ENCODE measurements at places on chromosomes 5 and 9.

GRCh38 chr5:37685816-37686215, 154.0 kb downstream of the GDNF start:
- DNase-seq, result no peak

- DNase-seq, result no peak
Measured at GRCh38 chr9:78893774-78894401, 597.0 kb downstream of the PSAT1 start.

- peak; percentile 71 for DNase-seq
Measured at GRCh38 chr5:80860924-80861613, 99.1 kb upstream of the RASGRF2 start.

DNA sequence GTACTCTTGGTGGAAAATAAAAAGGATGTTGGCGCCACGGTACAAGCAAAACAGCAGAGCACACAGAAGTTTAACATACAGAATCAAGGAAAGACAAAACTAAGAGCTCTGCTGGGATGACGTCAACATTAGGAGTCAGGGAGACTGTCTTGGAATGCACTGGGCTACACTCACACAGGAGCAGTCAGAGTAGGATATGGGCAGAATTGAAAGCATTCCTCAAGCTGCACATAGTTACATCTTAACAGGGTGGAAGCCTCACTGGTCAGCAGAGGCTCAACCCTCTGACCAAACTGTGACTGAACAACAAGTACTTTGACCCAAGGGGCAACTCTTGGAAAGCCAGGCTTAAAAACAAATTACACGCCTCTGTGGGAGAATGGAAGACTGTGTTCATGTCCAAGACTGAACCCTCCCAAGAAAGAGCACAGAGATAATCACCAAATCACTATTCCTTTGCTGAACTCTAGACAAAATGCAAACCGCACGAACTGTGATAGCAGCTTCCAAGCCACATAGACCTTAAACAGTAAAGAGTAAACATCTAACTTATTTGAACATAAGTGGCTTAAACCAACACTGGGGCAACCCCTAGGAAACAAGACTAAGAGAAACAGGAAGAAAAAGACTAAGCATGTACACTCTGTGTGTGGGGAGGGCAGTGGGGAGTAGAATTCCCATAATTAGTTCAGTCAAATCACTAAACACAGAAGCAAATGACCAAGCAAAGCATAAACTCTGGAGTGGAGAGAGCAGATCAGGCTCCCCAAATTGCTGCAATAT, 772.7 kb downstream of the PRELID2 start:
- peak; percentile 16 for DNase-seq

DNA sequence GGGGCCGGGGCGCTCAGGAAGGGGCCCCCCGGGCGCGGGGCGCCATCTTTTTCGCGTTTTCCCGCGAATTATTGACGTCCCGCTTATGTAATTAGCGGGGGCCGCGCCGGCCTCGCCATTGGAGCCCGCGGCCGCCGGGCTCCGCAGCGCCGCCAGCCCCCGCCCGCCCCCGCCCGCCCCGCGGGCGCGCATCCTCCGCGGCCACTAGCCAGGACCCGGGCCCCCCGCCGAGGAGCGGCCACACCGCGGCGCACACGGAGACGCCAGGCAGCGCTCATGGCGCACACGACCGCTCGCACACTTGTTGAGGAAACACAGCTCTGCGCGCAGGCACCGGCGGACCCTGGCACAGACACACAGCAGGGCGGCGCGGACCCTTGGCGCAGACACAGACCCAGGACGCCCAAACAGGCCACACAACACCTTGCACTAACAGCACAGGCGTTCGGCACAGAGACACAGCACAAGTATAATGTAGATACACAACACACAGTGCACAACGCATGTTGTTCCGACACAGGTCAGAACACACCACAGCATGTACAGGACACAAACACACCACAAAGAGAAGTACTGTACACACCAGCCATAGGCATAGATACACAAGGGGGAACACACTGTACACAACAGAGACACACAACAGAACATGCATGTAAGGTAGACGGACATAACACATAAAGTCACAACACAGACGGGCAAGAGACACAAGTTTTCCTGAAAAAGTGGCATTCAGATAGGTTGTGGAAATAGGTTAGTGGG, 467 bp upstream of the PHF19 start:
- DNase-seq, result no peak

DNA sequence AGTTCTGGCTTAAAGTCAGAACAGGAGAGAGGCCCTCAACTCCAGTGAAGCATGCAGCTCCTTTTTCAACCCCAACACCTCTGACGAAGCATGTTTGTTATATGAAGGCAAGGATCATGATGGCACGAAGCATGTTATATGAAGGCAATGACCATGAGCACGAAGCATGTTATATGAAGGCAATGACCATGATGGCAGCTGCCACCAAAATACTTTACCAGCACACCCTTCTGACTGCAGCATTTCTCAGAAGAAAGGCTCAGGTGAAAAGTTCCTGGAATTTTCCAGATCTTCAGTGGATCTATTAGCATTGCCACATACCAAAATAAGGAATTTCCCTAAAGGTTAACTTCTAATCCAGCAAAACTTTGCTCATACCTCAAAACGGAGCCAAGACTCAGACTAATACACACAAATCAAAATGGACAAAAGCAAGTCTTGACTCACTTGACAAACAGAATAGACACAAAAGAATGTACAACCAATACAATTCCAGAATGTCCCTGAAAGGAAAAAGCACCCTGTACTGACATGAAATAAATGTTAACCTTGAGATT, 217.4 kb downstream of the FANCC start:
- DNase-seq, result no peak

DNA sequence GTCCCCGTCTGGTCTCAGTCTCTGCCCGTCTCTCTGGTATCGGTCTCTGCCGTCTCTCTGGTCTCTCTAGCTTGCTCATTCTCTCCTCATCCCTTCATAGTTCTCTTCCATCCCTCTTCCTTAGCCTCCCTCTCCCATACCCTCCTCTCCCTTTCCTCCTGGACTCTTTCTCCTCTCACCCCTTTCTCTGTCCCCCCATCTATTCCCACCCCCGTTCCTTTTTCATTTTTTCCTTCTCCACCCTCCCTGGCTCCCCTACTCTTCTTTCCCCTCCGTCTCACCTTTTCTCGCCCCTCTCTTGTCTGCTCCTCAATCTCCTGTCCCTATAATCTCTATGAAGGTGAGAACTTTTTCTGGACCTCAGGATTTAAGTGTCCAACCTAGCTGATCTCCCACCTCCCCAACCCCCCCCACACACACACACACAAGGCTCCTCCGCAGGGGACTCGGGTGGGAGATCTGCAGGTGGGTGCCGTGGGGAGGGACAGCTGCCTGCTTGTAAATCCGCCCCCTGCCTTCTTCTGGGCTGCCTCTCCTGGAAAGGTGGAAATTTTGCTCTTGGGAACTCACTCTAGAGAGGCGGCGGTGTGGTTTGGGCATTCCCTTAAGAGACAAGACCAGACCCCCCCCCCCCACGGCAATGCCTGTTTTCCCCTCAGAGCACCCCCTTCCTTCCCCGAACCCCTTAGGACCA, 953 bp downstream of the UBE2QL1 start:
- DNase-seq, result no peak

- no peak for DNase-seq
Measured at GRCh38 chr5:41410307-41410706, 100.1 kb downstream of the PLCXD3 start.
